Nucleus accumbens (tissue), 56 donors: ENCODE measurements at places on chromosomes 3 and 15.

GRCh38 chr15:56038707-56039106 lies 45.3 kb upstream of the NEDD4 start:
- no peak for DNase-seq

- no peak for DNase-seq
Measured at GRCh38 chr15:74130155-74130848, at the start of gene ISLR2. ISLR2 (plus strand) TSS chr15:74130586; CDS start chr15:74132755, 2,169 bp downstream.

DNA sequence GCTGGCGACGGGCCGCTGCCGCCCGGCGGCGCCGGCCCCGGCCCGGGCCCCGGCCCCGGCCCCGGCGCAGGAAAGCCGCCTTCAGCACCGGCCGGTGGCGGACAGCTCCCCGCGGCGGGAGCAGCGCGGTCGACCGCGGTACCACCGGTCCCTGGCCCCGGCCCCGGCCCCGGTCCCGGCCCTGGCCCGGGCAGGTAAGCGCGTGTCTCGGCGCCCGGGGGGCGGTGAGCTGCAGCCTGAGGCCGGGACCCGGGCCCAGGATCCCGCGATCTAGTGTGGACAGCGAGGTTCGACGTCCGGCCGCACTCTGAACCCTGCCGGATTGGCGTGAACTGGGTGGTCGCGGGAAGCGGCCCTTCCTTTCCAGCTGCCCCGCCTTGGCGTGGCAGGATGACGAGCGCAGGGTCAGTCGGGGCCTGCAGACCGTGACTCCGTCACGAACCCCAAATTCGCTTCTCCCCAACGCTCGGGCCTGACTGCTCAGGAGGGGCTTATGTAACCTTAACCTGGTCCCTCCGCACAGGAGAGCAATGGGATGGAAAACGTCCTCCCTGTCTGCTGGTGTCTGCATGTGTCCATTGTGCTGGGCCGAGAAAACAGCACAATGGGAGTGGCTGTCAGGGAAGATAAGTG lies 472 bp downstream of the BSN start:
- DNase-seq, result peak; percentile 52

- no peak for DNase-seq
Measured at GRCh38 chr3:186530415-186530814, 13.8 kb downstream of the CRYGS start.

- no peak for DNase-seq
Measured at GRCh38 chr3:9035473-9035872, 72.2 kb upstream of the RAD18 start.
